ENCODE measurements at places on chromosomes 12 and 14. TPM values are rescaled to one million over a fixed set of nuclear protein-coding genes. Genes with fewer than 3 reads are reported as not detected.
A peak's percentile ranks its signal among the peaks of the same experiment; 100 is the strongest.

- no peak for DNase-seq
Observed at GRCh38 chr14:44565968-44566367, 58.9 kb upstream of the FSCB start.

- peak; percentile 67 for DNase-seq
Observed at GRCh38 chr14:28494196-28494595, 272.4 kb upstream of the FOXG1 start.

DNA sequence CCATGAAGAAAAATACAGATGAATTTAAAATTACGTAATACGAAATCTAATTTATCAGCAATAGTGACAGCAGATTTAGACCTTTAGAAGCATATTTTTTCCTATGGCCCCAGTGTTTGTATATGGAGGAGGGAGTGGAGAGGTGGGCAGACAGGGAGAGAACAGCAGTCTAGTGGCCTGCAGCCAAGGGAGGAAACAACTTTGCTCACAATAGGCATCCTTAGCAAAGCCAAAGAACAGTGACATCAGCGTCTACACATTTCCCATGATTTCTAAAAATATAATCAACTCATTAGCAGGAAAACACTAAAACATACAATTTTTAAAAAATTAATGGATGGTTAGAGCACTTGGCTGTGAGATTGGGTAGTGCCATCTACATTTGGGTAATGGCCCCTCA, 622.6 kb upstream of the ATP2B1 start:
- DNase-seq: no peak

C12orf54 gene
- not detected for total RNA-seq

- DNase-seq: peak; percentile 43
Observed at GRCh38 chr14:57692671-57693070, 173.2 kb downstream of the SLC35F4 start.

DNA sequence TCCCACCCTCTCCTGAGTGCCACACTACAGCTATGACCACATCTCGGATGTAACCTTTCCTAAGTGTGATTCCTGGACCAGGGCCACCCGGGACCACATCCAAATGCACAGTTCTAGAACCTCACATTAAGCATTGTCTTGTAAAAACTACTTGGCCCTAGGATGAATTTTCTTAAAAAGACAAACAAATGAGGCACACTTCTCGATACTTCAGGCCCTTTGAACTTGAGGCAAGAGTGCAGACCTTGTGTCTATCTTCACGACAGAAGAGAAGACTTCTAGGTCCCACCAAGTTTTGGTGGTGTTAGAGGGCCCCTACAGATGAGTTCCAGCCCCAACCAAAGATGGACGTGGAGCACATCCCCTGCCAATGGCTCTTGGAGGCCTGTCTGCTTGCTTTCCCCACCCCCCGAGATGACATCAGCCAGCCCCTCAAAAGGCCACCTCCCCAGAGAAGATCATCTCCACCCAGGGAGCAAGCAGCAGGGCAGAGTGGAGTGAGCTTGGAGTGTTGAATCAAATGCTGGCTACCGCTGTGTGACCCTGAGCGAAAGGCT, 9.3 kb downstream of the ISCU start:
- no peak for DNase-seq

MTRFR gene
- 10.4 TPM for total RNA-seq

ACACB gene
- 2.3 TPM for total RNA-seq

OR6C74 gene
- not detected for total RNA-seq

CPNE6 gene
- total RNA-seq: not detected

HSPB8 gene
- 58.4 TPM for total RNA-seq

- no peak for DNase-seq
Observed at GRCh38 chr12:24408305-24408704, 458.8 kb upstream of the SOX5 start.

DNA sequence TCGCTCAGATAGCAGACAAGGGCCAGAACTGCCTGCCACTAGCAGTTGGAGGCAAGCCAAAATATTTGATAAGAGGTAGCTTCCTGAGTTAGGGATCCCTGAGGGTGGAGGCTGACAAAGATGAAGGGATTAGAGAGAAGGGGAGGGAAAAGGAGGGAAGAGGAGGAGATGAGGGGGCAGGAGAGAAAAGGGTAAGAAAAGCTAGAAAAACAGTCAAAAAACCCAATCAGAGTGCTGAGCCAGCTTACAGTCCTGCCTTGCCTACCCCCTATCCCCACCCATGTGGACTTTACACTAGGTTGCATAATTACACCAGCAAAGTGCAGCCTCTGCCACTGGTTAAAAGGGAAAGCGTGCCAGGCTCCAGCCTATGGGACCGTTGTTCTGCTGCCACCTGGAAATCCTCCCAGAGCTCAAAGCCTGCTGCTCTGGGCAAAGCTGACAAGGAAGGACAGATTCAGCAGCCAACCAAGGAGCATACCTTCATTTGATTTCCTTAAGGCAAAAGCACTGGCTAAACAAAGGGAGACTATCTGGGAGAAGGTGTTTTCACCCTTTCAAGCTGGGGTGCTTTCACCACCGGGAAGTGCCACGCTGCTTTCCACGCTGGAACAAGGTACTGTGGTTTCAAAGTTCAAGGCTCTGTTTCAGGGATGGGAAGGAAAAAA, 3.8 kb upstream of the NUMB start:
- peak; percentile 34 for DNase-seq

MRPL42 gene
- total RNA-seq: 194 TPM

DNA sequence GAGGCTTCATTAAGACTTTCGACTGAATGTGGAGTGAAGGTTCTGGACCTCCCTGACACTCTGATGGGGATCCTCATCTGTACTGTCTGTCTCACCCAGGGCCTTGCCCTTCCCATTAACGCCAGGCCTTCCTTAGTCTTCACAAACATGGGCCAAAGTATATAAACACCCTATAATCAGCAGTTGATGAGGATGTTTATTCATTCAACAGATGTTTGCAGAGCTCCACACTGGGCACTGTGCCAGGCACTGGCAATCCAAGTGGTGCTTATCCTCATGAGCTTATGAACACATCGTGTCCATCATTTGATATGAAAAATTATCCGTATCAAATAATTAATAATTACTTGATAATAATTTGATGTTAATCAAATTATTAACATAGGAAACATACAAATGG, 454.4 kb downstream of the FUT8 start:
- no peak for DNase-seq

- no peak for DNase-seq
Observed at GRCh38 chr14:53968726-53969125, 12.1 kb upstream of the BMP4 start.

DNA sequence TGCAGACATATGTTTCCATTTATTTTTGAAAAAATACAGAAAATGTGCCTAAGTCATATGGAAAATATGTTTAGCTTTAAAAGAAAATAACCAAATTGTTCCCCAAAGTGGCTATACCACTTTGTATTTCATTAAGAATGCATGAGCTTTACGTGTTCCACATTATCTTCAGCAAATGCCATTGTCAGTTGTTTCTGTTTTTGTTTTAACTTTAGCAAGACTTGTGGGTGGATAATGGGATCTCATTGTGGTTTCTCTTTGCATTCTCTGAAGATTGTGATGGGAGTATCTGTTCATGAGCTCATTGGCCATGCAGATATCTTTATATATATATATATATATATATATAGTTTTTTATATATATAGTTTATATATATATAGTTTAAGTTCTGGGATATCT, 181.5 kb downstream of the CCER1 start:
- DNase-seq: no peak

DNA sequence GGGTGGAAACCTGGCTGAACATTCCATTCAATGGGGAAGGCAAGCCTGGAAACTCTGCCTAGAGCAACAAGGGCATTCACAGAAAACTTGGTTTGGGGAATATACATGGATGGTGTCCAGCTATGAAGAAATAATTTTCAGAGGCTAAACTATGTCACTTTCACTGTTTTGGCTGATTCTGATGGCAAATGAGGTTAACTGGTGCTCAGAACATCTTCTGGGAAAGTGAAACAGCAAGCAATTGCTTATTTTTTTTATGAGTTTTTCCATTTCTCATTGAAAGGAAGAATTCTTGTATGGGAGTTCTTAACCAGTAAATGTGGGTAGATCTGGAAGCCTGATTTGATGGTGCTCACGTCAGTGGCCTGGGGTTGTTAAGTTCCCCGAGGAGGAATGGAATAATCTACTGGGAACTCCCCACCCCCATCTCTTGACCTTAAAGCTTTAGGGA, 132.8 kb upstream of the BTG1 start:
- no peak for DNase-seq

DNA sequence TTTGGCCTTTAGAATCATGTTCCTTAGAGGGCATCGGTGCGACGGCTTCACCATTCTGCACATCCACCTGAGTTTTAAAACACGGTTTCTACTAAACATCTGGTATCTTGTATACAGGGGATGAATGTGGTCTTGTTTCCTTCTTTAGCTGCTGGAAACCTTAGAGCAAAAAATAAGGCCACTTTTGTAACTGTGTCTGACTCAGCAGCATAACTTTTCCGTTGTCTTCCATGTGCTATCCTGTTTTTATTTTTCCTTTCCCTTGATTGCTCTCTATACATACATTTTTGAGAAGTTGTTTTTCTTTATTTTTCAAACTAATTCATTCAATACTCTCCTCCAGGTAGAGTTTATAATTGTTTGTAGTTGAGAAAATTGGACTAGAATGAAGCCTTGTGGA, 108.8 kb upstream of the PCED1B start:
- no peak for DNase-seq

GRCh38 chr14:31059152-31059924, 33.2 kb upstream of the STRN3 start:
- peak; percentile 81 for DNase-seq

- peak; percentile 38 for DNase-seq
Observed at GRCh38 chr14:101315802-101316296, 245.4 kb upstream of the DIO3 start.

DNA sequence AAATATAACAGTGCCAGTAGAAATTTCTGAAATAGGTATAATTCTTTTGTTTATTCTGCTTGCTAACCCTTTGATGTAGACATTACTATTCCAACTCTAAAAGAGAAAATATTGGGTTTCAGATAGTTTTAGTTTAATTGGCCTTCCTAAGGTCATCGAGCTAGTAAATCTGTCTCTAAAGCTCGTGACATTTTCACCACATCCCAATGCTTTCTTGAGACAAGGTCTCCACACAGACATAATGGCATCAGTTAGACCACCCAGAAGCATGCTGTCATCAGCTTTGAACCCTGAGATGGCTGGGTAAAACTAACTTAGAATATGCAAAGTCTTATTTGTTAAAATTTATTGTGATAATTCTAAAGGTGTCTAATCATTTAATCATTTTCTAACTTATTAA, 52.0 kb downstream of the PIK3C2G start:
- DNase-seq: no peak

GRCh38 chr14:38789805-38790204, 313.2 kb downstream of the SEC23A start:
- no peak for DNase-seq

IL23A gene
- 1.1 TPM for total RNA-seq

GRCh38 chr14:99324291-99324690, 52.3 kb upstream of the BCL11B start:
- no peak for DNase-seq

- peak; percentile 28 for DNase-seq
Observed at GRCh38 chr12:25670076-25671055, 117.3 kb upstream of the LMNTD1 start.

- no peak for DNase-seq
Observed at GRCh38 chr14:24438223-24439097, 4.1 kb downstream of the SDR39U1 start.

DNA sequence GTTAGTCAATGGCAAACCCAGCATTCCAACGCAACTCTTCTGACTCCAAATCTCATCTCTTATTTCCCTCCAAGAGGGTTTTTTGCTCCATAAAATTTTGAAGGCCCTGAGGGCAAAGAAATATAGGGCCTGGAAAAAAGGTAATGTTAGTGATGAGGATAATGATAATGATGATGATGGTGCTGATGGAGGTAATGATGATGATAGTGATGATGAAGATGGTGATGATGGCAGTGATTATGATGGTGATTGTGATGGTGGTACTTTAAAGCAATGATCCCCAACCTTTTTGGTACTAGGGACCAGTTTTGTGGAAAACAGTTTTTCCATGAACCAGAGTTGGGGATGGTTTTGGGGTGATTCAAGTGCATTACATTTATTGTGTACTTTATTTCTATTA, 50.1 kb downstream of the TMX1 start:
- DNase-seq: no peak

DNA sequence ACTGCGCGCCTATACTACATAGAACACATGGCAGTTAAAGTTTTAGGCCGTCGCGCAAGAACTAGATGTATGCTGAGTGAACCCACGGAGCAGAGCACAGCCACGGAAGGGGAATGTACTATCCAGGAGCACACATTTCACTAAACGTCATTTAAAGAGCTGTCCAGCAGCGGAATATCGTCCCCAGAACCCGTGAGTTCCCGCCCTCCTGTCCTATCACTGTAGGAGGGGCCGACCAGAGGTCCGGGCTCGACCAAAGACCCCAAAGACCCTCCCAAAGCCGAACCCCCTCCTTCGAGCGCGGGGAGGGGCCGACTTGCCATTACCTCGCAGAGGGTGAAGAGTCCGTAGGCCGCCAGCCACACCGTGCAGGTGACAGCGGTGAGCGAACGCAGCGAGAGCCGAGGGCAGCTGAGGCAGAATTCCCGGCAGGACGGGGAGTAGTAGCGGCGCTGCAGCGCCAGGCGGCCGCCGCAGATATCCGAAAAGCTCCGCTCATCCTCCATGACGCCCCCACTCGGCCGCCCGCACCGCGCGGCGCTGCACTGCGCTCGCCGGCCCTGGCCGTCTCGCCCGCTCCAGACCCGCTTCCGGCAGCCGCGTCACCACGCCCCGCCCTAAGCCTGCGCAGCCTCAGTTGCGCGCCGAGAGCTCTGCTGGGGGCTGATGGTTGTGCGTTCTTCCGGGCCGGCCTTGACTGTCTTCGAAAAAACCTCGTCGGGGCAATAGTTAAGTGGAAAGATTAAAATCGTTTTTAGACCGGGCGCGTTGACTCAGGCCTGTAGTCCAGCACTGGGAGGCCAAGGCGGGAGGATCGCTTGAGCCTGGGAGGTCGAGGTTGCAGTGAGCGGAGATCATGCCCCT, at the start of gene PIGH:
TSS of gene PIGH (minus strand) at position 571 of the 864 bp plus-strand sequence. CDS start at position 506, 65 bp downstream.
- DNase-seq: peak; percentile 96

- no peak for DNase-seq
Observed at GRCh38 chr14:30337456-30337855, 221.5 kb upstream of the G2E3 start.

FLRT2 gene
- total RNA-seq: 0.03 TPM

DNA sequence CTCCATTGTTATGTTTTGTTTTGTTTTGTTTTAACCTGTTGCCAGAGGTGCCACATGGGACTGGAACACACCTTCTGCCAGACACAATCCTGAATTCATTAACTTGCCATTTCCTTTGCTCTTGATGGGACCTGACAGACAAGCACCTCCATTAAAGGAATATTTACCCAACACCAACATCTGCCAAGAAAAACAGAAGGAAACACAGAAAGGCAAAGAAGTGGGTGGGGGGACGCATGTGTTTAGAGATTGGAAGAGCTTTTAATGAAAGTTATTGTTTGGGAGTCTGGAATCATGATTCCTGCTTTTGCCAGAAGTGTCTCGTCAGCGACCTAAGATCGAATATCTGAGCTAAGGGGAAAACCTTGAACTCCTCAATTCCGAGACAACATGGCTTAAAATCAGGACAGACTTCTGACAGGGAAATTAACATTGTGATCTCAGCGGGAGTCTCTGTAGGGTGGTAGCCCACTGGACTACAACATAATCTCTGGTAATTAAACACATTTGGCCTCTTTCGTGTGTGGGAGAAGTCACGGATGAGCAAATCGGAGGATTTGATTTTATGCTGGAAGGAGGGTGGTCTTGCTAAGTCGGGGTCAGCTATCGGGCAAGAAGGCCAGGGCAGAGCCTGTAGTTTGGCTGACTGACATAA, 210.4 kb upstream of the FAR2 start:
- DNase-seq: peak; percentile 1
